ENCODE measurements at places on chromosomes 5 and 9.

DNA sequence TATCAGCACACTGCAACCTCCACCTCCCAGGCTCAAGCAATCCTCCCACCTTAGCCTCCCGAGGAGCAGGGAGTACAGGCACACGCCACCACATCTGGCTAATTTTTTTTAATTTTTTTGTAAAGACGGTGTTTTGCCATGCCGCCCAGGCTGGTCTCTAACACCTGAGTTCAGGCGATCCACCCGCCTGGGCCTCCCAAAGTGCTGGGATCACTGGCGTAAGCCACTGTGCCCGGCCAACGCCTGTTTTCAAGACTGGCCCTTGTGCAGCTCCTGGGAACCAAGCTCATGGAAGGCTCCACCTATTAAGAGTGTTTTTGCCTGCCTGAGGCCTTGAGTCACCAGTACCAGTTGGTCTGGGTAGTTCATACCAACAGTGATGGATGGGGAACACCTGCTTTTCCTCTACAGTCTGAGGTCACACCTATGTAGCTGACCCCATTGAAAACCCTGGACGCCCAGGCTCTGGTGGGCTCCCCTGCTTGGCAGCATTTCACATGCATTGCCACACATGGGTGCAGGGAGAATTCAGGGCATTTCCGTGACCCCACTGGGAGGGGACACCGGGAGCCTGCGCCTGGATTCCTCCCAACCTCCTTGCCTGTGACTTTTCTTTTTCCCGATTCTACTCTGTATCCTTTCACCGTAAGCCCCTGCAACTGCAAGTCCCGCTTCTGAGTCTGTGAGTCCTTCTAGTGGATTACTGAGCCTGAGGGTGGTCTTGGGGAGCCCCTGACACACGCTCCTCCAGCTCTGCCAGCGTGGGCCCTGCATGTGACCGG, 63.5 kb downstream of the ZNF354C start:
- DNase-seq: no peak

- peak; percentile 23 for DNase-seq
These were observed at the start of gene FER for GRCh38 chr5:108747774-108748400. TSS of gene FER (plus strand) at chr5:108747897. CDS start at chr5:108798183, 50,286 bp downstream.

GRCh38 chr5:40743771-40744170, 12.0 kb downstream of the TTC33 start:
- DNase-seq: no peak

DNA sequence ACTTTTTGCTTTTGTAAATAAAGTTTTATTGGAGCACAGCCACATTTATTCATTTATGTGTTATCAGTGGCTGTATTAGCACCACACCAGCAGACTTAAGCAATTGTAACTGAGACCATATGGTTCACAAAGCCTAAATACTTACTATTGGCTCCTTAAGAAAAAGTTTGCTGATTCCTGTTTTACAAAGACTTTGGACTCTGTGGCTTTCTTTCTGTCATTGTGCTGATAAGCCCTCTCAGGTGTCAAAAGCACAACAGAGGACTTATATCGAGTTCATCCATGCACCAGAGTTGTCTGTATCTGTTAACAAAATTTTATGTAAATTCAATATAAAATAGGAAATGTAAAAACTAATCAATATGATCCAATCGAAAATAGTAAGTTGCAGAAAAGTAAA, 55.6 kb upstream of the PCSK5 start:
- DNase-seq: no peak

- no peak for DNase-seq
These were observed 39.0 kb upstream of the OSMR start for GRCh38 chr5:38806775-38807258.

GRCh38 chr5:135079760-135080159, 45.7 kb upstream of the PITX1 start:
- DNase-seq: no peak

GRCh38 chr9:135857371-135857786, 50.0 kb downstream of the CAMSAP1 start:
- DNase-seq: no peak

DNA sequence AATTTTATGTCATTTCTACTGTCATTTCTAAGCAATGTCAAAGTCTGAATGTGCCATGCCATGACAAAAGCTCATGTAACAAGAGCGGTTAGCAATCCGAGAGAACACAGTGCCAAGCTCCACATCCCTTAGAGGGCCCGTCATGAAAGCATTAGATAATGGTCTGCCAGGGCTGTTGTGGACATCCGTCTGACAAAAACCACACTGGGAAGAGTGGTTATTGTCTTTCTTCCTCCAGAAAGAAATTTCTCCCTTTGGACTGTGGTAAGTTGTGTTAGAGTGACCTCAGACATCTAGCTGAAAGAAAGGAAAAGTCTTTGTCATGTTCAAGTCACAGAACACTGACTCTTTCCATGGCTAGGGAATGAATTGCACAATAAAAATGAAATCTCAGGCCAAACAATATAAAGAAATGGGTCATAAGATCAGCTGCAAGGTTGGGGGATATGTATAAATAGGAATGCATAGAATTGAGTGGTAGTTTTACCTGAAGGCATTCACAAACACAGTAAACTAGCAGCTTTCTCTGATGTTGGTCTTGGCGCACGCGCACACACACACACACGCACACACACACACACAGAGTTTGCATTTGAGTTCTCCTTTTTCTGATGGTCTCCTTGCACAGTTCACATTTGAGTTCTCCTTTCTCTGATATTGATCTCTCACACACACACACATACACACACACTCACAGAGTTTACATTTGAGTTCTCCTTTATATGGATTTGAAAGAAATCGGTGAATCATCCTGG, 5.3 kb downstream of the SLC1A3 start:
- no peak for DNase-seq

DNA sequence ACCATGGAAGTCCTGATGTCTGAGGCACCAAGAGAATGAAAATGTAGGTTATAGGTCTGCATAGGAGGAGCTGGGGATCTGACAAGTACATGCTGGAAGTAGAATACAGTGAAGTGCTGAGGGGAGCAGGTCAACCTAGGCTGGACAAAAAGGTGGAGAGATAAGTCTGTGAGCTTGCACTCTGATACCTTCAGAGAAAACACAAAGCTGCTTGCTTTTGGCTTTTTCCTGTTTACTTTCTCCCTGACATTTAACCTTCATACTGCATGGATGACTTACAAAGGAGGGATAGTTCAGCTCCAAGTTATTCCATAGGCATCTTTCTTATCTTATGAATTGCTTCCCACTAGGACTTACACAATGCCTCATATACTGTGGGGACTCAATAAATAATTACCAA, 256.7 kb upstream of the NREP start:
- no peak for DNase-seq

DNA sequence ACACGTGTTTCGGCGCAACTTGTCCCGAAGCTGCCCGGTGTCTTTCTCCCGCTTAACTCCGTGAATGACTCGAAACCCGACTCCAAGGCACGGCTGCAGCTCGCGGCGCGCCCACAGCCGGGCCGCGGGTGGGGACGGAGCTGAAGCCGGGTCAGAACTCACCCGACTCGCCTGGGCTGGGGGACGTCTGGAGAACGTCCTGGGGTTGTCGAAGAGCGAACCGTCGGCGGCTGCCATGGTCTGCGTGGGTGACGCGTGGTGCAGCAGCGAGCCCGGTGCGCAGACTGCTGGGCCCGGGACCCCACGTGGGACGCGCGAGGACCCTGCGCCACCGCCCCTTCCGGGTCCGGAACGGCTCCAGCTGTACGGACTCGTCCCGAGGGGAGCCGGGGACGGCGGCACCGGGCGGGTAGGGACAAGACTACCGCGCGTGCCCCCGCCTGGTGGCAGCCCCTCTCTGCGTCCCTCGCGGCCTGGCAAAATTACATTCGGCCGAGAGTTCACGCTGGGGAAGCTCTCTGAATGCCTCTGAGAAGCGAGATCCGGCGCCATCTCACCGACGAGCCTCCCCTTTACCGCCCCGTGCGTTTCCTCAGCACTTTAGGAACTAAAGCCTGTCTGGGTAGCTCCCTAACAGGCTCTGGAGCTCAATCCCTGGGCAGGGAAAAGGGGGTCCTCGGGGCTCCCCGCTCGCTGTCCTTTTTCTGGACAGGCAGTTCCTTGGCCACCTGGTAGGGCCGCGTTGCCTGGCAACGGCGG, at the start of gene DDX31:
Gene DDX31 (minus strand): TSS at position 286 of the 759 bp plus-strand sequence. CDS start 49 bp downstream, at position 237.
- DNase-seq: peak; percentile 79

- DNase-seq: no peak
These were observed 228.2 kb downstream of the PRR16 start for GRCh38 chr5:120692325-120692724.

DNA sequence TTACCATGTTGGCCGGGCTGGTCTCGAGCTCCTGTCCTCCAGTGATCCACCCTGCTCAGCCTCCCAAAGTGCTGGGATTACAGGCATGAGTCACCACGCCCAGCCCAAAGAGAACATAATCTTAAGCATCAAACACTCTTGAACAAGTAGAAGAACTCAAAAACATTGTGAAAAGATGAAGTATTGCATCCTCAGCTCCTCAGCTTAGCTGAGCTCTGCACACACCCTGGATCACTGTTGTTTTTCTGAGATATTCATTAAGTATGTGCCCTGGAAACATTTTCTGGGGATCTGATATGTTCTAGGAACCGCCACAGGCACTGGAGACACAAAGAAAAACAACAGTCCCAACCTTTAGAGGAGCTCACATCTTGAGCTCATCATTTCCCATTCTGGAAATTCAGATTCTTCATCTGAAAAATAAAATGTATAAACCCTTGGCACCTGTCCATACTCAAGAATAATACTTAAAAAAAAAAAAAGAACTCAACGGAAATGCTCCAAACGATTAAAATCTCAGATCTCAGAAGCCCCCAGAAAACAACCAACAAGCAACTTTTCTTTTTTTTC, 62.2 kb upstream of the ZNF462 start:
- DNase-seq: no peak

DNA sequence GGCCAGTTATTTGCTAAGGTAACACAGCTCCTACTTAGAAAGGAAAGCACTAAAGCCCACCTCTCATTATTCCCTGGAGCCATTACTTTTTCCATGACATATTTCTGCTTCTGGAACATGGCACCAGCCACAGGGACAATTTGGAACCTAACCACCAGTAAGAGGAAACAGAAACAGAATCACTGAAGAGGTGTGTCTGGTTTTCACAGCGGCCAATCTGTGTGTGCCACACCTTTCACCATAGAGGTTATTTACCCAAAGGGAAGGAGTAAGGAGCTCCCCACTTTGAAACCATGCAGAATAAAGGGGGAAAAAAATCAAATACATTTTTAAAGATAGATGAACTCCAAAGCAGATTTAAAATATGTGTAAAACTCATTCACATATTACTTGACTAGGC, 21.1 kb downstream of the PRUNE2 start:
- no peak for DNase-seq

DNA sequence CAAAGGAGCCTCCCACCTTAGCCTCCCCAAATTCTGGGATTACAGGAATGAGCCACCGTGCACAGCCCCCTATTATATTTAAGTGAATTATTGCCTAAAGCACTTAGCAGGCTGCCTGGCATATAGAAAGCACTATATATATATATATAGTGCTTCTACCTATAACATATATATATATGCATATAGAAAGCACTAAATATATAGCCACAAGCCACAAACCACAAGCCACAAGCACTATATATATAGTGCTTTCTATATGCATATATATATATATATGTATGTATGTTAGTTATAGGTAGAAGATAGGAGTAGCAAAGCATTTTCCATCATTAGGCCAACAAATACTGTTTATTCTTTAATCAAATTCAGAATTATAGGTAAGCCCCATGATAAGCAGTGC, 185.8 kb downstream of the CWC27 start:
- DNase-seq: no peak

DNA sequence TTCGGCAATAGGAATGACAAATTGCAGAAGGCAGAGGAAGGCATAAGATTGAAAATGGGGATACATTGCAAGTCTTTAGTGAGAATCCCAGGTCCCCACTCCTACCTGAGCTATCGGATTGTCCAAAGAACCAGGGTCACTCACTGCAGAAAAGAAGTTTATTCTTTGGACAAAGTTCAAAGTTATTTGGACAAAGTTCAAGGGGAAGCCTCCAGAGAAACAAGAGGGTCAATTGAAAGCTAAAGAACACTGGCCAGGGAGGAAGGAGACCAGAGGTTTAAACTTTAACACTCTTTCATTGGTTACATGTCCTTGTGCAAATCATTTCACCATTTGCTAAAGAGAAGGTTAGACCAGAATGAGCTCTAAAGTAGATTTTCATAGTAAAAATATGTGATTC, 5.2 kb upstream of the UHRF2 start:
- DNase-seq: no peak

Data from HEK293T (cell line).